Body of pancreas (tissue), 4 donors: ENCODE measurements at places on chromosomes 1 and 21. TPM values are rescaled to one million over a fixed set of nuclear protein-coding genes. Genes with fewer than 3 reads are reported as not detected.

DNA sequence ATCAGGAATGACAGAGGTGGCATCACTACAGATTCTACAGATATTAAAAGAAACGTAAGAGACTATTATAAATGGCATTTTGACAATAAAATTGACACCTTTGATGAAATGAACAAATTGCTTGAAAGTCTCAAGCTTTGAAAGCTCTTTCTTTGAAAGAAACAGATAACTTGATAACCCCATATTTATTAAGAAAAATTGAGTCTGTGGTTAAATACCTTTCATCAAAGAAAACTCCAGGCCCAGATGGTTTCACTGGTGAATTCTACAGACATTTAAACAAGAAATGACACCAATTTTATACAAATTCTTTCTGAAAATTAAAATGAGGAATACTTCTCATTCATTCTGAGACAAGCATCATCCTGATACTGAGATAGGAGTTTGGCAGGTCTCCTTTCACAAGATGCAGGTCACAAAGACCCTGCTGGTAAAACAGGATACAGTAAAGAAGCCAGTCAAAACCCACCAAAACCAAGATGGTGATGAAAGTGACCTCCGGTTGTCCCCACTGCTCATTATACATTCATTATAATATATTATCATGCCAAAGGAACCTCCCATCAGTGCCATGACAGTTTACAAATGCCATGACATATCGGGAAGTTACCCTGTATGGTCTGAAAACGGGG lies 210.9 kb downstream of the AKT3 start:
- no peak for DNase-seq

- no peak for DNase-seq
Measured at GRCh38 chr1:7319196-7319595, 451.9 kb upstream of the VAMP3 start.

GRCh38 chr1:92500552-92500951 lies 13.8 kb upstream of the GFI1 start:
- no peak for DNase-seq

The DPT gene
- 57.1 TPM for total RNA-seq

- no peak for DNase-seq
Measured at GRCh38 chr1:211033921-211034525, 99.9 kb downstream of the KCNH1 start.

- DNase-seq: no peak
Measured at GRCh38 chr21:17819877-17820229, 697 bp upstream of the C21orf91 start.
